ENCODE measurements at places on chromosomes 13 and 19.

DNA sequence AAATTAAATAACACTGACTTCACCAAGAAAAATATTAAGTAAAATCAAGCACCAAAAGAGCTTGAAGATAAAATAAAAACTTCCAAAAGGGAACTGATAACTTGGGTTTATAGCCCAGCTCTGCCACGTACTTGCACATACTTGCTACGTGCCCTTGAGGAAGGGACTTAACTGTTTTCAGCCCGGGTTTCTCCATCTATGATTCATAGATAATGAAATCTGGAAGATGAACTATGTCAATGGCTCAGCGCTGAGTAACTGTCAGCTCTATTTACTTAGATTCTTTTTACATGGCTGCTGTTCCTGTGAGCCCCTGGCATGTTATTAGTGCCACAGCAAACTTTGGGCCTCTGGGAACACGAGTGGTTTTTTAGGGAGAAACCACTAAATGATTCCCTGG lies 9.6 kb upstream of the ZC3H13 start:
- no peak for DNase-seq

DNA sequence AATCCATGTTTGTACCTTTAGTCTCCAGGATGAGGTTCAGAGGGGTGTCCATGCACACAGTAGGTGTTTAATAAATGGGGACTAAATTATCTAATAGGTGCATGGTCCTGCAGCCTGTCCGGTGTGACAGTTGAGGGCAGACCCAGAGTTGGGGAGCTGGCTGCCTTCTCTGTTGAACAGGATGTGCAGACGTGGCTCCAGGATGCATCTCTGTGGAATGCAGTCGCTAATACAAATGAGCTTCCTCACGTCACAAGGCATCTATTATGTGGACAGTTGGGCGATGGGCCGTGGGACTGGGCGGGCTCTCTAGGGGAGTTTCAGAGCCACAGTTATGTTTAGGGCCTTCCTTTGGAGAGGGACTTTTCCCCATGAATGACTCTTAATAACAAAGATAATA lies 71.0 kb downstream of the SIPA1L3 start:
- DNase-seq, result peak; percentile 33

GRCh38 chr19:4559569-4559968 lies at the start of gene SEMA6B:
Gene SEMA6B, minus strand, starts transcription at chr19:4559684. Its CDS starts 1,227 bp downstream, at chr19:4558457.
- no peak for DNase-seq

- DNase-seq, result no peak
These were observed 6.8 kb downstream of the GIPC3 start for GRCh38 chr19:3591876-3592613.

GRCh38 chr13:41960211-41960636 lies 685 bp downstream of the VWA8 start:
- peak; percentile 4 for DNase-seq

Data from germinal center (tissue), 1 donor.